ENCODE measurements at places on chromosomes 11 and 22. TPM values are rescaled to one million over a fixed set of nuclear protein-coding genes. Genes with fewer than 3 reads are reported as not detected.
A peak's percentile ranks its signal among the peaks of the same experiment; 100 is the strongest.

Gene SAA2
- total RNA-seq = 19.4 TPM

Gene NOX4
- total RNA-seq = 9.8 TPM

Gene CASP5
- total RNA-seq = not detected

GRCh38 chr22:46107089-46107664, 43.1 kb upstream of the PPARA start:
- H3K27me3 ChIP-seq = no peaks in the 10 kb centered on the region
- H3K4me1 ChIP-seq = peaks cover 98% of the 10 kb centered on the region
- DNase-seq = no peak

DNA sequence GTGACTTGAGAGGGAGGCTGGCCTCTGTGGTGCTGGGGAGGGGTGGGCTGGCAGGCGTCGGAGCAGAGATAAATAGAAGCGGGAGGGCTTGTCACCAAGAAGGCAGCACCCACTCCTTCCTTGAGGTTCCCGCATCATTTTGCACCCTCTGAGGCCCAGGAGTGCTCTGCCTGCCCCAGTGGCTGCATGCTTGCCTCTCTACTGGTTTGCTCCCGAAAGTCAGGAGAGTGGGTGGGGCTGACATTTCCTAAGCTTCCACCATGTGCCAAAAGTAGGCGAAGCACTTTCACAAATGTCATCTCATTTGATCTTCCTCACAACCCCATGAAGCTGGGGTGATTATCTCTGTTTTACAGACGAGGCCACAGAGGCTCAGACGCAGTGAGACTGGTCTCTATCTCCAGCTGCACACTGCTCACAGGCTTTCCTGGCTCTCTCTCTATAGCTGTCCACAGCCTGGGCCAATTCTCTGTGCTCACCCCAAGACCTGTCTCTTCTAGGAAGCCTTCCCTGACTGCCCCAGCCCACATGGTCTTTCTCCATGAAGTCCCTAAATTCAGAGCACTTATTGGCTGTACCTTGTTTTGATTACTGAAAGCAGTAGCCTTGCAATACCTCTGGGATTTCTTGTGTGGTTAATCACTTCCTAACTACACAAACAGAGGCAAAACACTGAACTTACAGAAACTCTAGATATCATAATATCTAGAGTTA, 2.6 kb upstream of the UCP3 start:
- no peak overlapping the region for H3K27ac ChIP-seq
- no peaks in the 10 kb centered on the region for H3K27me3 ChIP-seq
- no peaks in the 10 kb centered on the region for H3K4me1 ChIP-seq
- H3K36me3 ChIP-seq = no peaks in the 10 kb centered on the region
- H3K4me3 ChIP-seq = no peak overlapping the region

- no peak overlapping the region for H3K27ac ChIP-seq
- H3K4me1 ChIP-seq = peaks cover 11% of the 10 kb centered on the region
- H3K27me3 ChIP-seq = no peaks in the 10 kb centered on the region
- H3K36me3 ChIP-seq = no peaks in the 10 kb centered on the region
- DNase-seq = no peak
These were observed 10.9 kb downstream of the BACE1 start for GRCh38 chr11:117305145-117305544.

DNA sequence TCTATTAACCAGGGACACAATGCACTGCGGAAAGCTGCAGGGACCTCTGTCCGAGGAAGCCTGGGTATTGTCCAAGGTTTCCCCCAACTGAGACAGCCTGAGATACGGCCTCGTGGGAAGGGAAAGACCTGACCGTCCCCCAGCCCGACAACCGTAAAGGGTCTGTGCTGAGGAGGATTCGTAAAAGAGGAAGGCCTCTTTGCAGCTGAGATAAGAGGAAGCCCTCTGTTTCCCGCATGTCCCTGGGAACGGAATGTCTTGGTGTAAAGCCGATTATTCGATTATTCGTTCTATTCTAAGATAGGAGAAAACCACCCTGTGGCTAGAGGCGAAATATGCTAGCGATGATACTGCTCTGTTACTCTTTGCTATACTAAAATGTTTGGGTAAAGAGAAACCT, 5.2 kb downstream of the BET1L start:
- H3K4me3 ChIP-seq = no peak overlapping the region
- DNase-seq = no peak
- H3K36me3 ChIP-seq = peaks cover 29% of the 10 kb centered on the region

DNA sequence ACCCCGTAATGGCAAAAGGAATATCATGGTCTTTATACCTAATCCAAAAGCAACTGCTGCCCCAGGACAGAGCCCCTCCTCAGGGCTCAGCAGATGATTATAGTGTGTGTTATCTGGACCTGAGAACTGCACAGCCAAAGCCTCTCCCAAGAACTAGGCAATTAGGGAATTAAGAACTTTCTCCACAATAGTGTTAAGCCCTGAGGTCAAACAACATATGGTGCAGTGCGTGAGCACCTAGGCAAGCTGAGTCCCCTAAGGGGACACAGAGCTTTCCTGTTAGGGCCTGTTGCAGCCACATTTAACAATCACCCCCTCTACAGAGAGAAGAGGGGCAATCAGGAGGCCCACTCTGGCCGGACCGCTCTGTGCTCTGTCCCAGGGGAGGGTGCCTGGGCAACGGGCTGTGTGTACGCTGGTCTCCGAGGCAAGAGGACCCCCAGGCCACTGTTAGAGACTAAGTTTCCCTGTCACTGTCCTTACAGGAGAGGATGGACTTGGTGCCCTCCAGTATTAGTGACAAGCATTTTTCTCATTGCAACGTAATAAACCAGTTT, 1.4 kb upstream of the KCNJ5 start:
- H3K27me3 ChIP-seq = no peaks in the 10 kb centered on the region
- peaks cover 10% of the 10 kb centered on the region for H3K4me1 ChIP-seq
- no peaks in the 10 kb centered on the region for H3K36me3 ChIP-seq

GRCh38 chr11:14124350-14124749, 161.8 kb downstream of the SPON1 start:
- no peaks in the 10 kb centered on the region for H3K27me3 ChIP-seq
- no peak overlapping the region for H3K4me3 ChIP-seq
- H3K36me3 ChIP-seq = no peaks in the 10 kb centered on the region
- DNase-seq = no peak

- H3K4me3 ChIP-seq = no peak overlapping the region
- no peaks in the 10 kb centered on the region for H3K27me3 ChIP-seq
- H3K36me3 ChIP-seq = no peaks in the 10 kb centered on the region
- no peak overlapping the region for H3K27ac ChIP-seq
- DNase-seq = no peak
- no peaks in the 10 kb centered on the region for H3K4me1 ChIP-seq
These were observed 940.4 kb downstream of the DLG2 start for GRCh38 chr11:84686716-84687115.

DNA sequence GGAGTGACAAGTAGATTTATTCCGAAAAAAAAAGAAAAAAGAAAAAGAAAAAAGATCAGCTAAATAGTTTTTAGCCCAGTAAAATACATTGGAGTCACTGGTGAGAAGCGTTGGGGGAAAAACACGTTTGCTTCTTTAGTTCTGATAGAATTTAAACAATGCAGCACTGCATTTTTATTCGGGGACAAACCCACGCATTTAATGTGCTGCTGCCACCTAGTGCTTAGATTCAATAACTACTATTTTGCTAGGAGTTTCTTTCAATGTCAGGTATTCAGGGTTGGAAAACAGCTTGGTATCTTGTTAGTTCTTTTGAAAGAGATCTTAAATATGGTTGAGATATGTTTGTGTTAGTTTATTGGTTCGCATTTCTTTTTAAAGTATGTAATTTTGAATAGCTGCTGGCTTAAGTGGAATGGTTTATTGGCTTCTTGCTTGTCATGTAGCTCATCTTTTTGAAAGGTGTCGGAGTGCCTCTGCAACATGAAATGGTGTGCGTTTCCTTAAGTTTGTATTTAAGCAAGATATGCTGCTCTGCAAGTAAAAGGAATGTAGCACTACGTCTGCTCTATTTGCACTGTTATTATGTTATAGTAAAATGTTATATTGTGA, 41.9 kb downstream of the SVIP start:
- H3K4me3 ChIP-seq = no peak overlapping the region
- H3K36me3 ChIP-seq = no peaks in the 10 kb centered on the region
- no peak overlapping the region for H3K27ac ChIP-seq
- DNase-seq = no peak

GRCh38 chr11:68383976-68384501, 71.6 kb downstream of the LRP5 start:
- peaks cover 22% of the 10 kb centered on the region for H3K4me1 ChIP-seq
- H3K27me3 ChIP-seq = no peaks in the 10 kb centered on the region
- no peaks in the 10 kb centered on the region for H3K36me3 ChIP-seq
- no peak overlapping the region for H3K27ac ChIP-seq
- DNase-seq = no peak
- H3K4me3 ChIP-seq = no peak overlapping the region

DNA sequence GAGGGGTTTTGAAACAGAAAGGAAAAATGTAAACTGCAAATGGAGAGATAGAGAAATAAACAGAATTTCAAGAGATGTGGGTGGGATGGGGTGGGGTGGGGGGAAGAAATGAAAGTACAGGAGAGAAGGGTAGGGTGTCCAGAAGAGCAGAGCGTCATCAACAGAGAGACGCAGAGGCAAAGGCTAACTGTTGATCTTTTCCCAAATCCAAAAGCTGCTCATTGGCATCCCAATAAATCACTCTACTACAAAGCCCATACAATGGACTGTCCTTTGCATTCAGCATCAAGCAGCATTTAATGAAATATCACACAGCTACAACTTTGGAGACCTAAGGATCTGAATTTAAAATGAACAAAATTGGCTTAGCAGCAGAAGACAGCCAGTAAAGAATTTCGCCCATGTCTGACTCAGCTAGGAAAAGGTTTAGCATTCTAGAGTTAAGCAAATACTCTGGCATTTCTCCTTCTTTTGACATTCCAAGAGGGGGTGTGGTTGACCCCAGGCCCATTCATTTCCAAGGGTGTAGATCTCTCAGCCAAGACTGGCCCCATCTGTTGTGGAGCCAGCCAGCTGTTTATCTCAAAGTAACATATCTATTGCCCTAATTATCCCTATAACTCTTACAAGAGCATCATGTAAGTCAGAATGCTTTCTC, 1.5 kb downstream of the RAB30 start:
- peak overlapping the region; percentile 93 for H3K27ac ChIP-seq
- H3K4me1 ChIP-seq = peaks cover 42% of the 10 kb centered on the region
- no peaks in the 10 kb centered on the region for H3K27me3 ChIP-seq
- H3K4me3 ChIP-seq = peak overlapping the region; percentile 88
- no peaks in the 10 kb centered on the region for H3K36me3 ChIP-seq

- no peak within 1 kb of the TSS for H3K4me3 ChIP-seq
- peak; percentile 85 for DNase-seq
- no peaks in the 10 kb centered on the region for H3K36me3 ChIP-seq
- H3K27ac ChIP-seq = no peak within 1 kb of the TSS
- H3K4me1 ChIP-seq = no peaks in the 10 kb centered on the region
- no peaks in the 10 kb centered on the region for H3K27me3 ChIP-seq
These were observed at the start of gene ACCSL for GRCh38 chr11:44047931-44048431. Gene ACCSL, plus strand, starts transcription at chr11:44047981. Its CDS starts 56 bp downstream, at chr11:44048037.

DNA sequence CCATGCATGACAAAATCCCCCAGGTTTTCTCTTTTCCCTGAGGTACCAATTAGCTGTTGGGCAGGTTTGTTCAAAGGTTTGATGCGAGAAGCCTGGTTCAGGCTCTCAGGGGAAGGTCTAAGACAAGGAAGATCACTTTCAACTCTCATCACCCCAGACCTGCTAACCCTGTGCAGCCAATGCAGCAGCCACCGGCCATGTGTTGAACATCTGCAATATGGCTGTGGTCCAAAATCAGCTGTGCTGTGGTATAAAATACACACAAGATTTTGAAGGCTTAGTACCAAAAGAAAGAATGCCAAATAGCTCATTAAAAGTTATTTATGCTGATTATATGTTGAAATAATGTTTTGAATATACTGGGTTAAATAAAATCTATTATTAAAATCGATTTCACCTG, 58.5 kb downstream of the SMCO4 start:
- H3K27me3 ChIP-seq = no peaks in the 10 kb centered on the region
- peaks cover 8% of the 10 kb centered on the region for H3K4me1 ChIP-seq
- no peaks in the 10 kb centered on the region for H3K36me3 ChIP-seq
- H3K4me3 ChIP-seq = no peak overlapping the region
- DNase-seq = no peak
- H3K27ac ChIP-seq = no peak overlapping the region

DNA sequence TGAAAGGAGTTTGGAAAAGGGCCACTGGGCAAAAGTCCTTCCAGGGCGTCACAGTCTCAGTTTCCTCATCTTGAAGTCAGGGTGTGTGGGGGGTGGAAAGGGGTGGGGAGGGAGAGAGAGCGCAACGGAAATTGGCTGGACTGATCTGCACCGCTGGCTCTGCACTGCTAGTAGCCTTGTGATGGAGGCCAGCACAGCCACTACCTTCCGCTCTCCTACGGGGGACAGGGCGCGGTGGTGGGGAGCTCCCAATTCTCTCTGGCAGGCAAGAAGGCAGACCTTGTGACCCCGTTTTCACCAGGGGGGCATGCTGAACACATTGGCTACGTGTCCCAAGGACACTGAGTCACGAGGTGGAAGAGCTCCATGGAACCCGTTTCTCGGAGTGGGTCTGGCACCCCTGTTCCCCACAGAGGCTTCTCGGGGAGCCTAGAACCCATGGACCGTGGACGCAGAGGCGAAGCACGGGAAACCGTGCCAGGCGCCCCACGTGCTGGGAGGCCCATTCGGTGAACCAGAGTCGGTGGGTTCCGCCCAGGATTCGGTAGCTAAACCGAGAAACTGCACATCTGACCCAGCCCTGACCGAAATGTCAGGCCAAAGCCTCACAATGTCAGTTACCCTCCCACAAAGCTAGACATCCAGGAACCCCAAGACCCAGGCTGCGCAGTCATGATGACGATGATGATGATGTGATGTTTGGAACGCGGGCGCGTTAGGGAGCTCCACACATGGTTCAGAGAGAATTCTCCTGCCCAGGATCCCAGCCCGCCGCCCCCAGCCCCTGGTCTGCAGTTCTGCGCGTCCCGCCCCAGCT, 28.3 kb upstream of the WNT11 start:
- H3K27ac ChIP-seq = peak overlapping the region; percentile 90
- peak overlapping the region; percentile 65 for H3K4me3 ChIP-seq

GRCh38 chr22:42358643-42359558, 73.3 kb downstream of the NFAM1 start:
- peaks cover 28% of the 10 kb centered on the region for H3K4me1 ChIP-seq
- no peak overlapping the region for H3K4me3 ChIP-seq
- DNase-seq = no peak
- H3K27ac ChIP-seq = no peak overlapping the region
- no peaks in the 10 kb centered on the region for H3K36me3 ChIP-seq

DNA sequence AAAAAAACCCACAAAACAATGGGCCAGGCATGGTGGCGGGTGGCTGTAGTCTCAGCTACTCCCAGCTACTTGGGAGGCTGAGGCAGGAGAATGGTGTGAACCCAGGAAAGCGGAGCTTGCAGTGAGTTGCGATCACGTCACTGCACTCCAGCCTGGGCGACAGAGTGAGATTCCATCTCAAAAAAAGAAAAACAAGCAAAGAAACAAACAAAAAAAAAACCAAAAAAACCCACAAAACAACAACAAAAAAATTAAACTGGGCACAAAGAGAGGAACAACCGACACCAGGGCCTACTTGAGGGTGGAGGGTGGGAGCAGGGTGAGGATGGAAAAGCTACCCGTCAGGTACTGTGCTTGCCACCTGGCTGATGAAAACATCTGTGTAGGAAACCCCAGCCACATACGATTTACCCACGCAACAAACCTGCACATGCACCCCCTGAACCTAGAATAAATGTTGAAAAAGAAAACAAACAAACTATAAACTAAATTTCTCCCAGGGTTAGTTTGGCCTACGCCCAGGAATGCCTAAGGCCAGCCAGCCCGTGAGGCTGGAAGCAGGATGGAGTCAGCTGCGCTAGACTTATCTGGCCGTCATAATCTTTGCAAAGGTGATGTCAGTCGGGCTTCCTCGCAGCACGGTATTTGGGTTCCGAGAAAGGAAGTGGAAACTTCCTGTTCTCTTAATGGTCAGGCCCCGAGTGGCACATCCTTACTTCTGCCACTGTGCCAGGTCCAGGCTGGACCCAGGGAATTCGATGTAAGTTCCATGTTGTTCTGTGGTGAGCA, 21.9 kb upstream of the CYB5R3 start:
- no peaks in the 10 kb centered on the region for H3K36me3 ChIP-seq
- H3K4me1 ChIP-seq = peaks cover 35% of the 10 kb centered on the region
- no peak overlapping the region for H3K4me3 ChIP-seq
- H3K27me3 ChIP-seq = no peaks in the 10 kb centered on the region
- DNase-seq = no peak

Measured in vagina (tissue), 2 donors.